ENCODE measurements at places on chromosomes 7 and 10. TPM values are rescaled to one million over a fixed set of nuclear protein-coding genes. Genes with fewer than 3 reads are reported as not detected.

Gene CPA2
- total RNA-seq: not detected

Gene INMT
- not detected for total RNA-seq

Gene TWIST1
- total RNA-seq: 22.3 TPM

- H3K4me3 ChIP-seq: no peak overlapping the region
- H3K4me1 ChIP-seq: peaks cover 30% of the 10 kb centered on the region
- H3K27ac ChIP-seq: no peak overlapping the region
- peak; percentile 61 for DNase-seq
- H3K36me3 ChIP-seq: no peaks in the 10 kb centered on the region
Measured at GRCh38 chr7:116399819-116400218, 99.7 kb upstream of the CAV2 start.

GRCh38 chr10:30865141-30865926, 166.3 kb downstream of the ZNF438 start:
- no peak overlapping the region for H3K4me3 ChIP-seq
- H3K27me3 ChIP-seq: no peaks in the 10 kb centered on the region
- no peaks in the 10 kb centered on the region for H3K4me1 ChIP-seq
- no peak overlapping the region for H3K27ac ChIP-seq

DNA sequence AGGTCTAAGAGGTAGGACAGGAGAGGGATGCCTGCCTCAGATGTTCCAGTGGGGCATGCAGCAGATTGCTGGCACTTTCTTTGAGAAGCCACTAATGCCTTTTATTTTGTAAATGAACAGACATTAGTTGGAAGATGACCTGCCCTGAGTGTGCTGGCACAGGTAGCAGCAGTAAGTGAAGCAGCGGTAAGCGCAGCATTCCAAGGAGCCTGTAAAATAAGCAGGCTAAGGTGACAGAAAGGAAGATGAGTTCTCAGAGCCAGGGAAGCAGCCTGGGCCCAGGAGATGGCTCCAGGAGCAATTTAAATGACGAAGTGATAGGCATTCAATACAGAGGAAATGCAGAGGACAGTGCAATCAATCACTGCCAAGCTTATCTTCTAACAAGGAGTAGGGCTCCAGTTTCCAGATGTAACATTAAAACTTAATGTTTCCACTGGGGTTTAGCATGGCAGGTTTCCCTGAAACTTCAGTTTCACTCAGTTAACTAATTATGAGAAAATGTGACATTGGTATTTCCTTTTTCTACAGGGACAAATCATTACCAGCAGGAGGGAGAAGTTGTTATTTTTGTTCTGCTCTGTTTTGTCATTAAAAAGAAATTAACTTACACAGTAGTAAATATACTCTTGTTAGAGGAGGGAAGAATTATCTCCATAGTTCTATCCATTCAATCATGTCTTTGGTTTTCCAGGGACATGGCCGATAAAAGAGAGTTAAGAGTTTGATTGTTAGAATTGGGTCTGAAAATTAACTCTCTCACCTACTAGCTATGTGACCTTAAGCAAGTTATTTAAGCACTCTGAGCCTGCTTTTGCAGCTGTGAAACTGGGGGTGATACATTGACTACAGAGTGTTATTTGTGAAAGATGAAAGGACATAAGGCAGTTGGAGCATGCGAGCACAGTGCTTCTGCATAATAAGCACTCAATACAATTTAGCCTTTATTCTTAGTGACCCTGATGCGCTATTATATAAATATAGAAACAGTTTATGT, 96.6 kb upstream of the PTN start:
- H3K36me3 ChIP-seq: no peaks in the 10 kb centered on the region
- no peak for DNase-seq
- H3K4me1 ChIP-seq: no peaks in the 10 kb centered on the region
- peaks cover 40% of the 10 kb centered on the region for H3K27me3 ChIP-seq

GRCh38 chr10:74415146-74415839, 264.3 kb downstream of the ADK start:
- H3K27ac ChIP-seq: no peak overlapping the region
- H3K27me3 ChIP-seq: no peaks in the 10 kb centered on the region
- DNase-seq: no peak

DNA sequence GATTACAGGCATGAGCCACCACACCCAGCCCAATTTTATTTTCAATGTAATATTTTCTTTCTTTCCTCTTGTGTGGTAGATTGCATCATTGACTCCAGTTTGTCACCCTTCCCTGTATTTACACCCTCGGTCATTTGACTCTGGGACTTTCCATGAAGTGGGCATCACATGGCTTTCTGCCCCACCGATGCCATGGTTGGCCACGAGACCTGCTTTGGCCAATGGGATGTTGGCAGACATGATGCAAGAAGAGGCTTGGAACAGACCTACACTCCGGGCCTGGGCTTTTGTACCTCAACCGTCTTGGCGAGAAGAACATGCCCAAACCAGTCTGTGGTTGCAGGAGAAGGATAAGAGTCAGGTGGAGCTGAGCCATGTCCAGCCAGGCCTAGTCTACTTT, 38.8 kb upstream of the CACUL1 start:
- H3K4me3 ChIP-seq: no peak overlapping the region
- H3K36me3 ChIP-seq: no peaks in the 10 kb centered on the region
- H3K27ac ChIP-seq: no peak overlapping the region

- no peaks in the 10 kb centered on the region for H3K36me3 ChIP-seq
- H3K27ac ChIP-seq: no peak overlapping the region
- no peaks in the 10 kb centered on the region for H3K4me1 ChIP-seq
- H3K27me3 ChIP-seq: peaks cover 59% of the 10 kb centered on the region
- H3K4me3 ChIP-seq: no peak overlapping the region
Measured at GRCh38 chr7:108448584-108449505, 7.4 kb downstream of the NRCAM start.

- no peak overlapping the region for H3K27ac ChIP-seq
- DNase-seq: peak; percentile 30
- peaks cover 11% of the 10 kb centered on the region for H3K27me3 ChIP-seq
- H3K4me3 ChIP-seq: no peak overlapping the region
- H3K4me1 ChIP-seq: no peaks in the 10 kb centered on the region
Measured at GRCh38 chr7:98724591-98724990, 107.5 kb downstream of the NPTX2 start.

DNA sequence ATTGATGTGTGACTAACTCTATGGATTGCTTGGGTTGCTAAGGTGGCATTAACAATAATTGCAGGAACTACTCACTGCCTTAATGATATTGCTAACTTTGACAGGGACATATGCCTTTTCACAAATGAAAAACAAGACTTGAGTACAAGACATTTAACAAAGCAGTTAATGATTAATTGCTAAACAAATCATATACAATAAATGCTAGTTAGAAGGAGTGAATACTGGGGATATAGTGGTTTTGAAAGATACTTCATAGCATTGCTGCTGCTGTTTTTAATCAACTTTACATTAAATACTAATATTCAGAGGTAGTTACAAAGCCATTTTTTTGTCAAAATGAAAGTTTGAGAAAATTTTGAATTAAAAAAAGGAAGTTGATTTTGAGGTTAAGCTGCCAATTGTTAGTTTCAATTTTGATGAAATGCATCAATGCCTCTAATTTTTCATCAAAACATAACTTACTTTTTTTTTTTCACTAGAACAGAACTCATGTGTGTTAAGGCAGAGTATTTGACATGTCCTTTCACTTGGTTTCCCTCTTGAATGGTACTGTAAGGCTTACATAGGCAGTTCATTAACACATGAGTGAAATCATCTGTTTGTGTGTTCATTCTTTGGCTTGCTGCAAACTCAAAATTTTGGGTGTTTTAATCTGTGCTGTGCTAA, 106.2 kb upstream of the SEMA3D start:
- H3K4me3 ChIP-seq: no peak overlapping the region
- no peak overlapping the region for H3K27ac ChIP-seq
- no peaks in the 10 kb centered on the region for H3K27me3 ChIP-seq
- H3K36me3 ChIP-seq: no peaks in the 10 kb centered on the region
